Stimulated activated CD8-positive, alpha-beta memory T cell treated with anti-CD3 and anti-CD28 coated beads, Interleukin-4, amount 100 ng/mL, for 1 hour (primary cell): ENCODE measurements at places on chromosomes 7 and 10.

GRCh38 chr7:117665368-117665767 lies 185.5 kb downstream of the CFTR start:
- no peak for DNase-seq

DNA sequence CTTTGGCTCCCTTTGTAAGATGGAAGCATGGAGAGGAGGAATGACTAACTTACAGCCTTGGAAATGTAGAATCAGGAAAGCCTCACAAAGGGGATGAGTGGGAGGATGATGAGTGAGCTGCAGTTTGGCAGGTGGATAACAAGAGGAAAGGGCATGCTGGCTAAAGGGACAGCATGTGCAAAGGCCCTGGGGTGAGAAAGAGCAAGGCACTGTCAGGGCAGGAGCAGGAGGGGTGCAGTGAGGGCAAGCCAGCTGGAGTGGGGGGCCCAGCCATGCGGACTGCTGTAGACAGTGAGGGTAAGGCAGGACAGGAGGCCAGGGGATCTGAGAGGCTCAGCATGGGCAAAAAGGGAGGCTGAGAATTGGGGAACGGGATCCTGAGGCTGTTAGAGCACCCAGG lies 20.5 kb downstream of the TLL2 start:
- DNase-seq = no peak

DNA sequence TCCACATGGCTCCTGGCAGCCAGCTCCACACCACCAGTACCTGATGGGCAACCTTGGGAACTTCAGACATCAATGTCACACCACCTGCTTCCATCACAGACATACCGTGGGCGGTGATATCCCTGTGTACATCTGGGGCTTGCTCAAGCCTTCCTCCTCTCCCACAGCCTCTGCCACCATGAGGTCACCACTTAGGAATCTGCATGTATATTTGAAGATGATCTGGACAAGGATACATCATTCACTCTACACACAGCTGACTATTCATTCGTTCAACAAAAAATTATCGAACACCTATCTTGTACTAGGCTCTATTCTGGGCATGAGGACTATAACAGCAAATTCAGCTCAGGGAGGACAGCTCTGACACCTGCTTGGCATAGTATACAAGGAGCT lies 6.8 kb downstream of the DLG5 start:
- DNase-seq = no peak

DNA sequence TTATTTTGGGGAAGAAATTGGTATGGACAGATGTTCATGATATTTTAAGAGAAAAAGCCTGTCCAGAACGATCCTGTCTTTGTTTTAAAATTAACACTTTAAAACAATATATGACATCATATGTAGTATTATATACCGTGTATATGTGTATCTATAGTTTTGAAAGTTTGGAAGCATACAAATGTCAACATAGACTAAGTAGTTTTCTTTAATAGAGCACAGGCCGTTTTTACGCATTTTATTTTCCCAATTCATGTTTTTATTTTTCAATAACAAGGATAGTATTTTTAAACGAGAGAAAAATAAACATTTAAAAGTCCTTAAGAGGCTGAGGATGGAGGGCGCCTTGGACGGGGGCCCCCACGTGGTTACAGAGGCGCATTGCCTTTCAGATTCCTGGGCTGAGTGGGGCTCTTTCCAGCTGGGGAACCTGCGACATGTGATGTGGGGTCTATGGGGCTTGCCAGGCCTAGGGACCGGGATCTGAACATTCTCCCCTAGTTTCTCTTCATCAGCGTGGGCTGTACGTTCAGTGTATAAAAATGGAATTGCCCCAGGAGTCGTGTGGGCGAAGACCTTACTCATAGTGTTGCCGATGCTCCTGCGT lies 127.8 kb upstream of the ZNF746 start:
- DNase-seq = peak; percentile 19

- no peak for DNase-seq
Measured at GRCh38 chr10:133420579-133420978, 3.8 kb downstream of the SPRN start.

DNA sequence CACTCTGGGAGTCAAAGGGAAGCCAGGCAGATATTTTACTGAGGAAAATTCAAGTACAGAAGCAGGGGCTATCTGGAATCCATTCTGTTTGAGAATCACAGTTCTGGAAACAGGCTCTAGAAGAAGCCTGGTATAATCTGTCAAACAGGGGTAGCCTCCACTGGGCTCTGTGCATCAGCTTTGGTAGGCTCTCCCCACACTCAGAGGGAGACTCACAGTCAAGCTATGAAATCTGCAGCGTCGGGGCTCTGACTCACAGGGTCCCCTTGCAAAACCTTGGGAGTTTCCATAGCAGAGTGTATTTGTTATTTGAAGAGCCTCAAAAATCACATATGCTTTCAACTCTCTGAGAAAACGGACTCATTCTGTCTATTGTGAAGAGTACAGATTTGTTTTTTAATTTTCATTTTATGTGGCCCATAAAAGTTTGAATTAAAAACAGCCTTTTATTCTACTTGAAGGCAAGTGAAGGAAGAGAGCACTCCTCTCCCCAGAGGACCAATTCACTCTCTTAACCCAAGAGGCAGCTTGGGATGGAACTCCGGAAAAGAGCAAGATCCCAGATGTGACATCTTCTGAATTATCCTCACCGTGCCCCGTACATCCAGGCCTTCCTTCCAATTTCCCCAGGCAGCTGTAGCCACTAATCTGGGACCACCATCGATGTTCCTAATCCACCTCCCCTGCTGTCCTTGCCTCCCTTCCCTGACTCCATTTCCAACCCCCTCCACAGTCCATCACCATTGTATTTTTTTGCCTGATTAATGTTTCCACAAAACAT lies 590.9 kb upstream of the MGMT start:
- DNase-seq = no peak

- no peak for DNase-seq
Measured at GRCh38 chr7:29806208-29806994, at the start of gene WIPF3. WIPF3 (plus strand) TSS chr7:29806508; CDS start chr7:29834725, 28,217 bp downstream.

DNA sequence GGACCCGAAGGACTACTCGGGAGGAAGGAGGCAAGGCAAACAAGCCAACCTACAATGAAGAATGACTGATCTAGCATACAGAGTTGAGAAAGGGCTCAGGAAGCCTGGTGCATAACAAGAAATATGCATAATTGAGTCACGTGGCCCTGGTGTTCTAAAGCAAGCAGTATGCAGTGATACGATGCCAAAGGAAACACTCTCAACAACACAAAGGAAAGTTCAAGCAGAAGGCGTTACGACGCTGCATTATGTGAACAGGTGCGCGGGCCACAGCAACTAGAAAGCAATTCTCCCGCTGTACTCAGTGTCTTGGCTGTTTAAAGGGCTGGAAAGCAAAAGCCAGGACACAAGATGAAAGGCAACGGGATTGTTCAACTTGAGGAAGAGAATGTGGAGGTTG lies 100.8 kb downstream of the PRTFDC1 start:
- no peak for DNase-seq

- no peak for DNase-seq
Measured at GRCh38 chr7:85061456-85061855, 125.4 kb downstream of the SEMA3D start.

DNA sequence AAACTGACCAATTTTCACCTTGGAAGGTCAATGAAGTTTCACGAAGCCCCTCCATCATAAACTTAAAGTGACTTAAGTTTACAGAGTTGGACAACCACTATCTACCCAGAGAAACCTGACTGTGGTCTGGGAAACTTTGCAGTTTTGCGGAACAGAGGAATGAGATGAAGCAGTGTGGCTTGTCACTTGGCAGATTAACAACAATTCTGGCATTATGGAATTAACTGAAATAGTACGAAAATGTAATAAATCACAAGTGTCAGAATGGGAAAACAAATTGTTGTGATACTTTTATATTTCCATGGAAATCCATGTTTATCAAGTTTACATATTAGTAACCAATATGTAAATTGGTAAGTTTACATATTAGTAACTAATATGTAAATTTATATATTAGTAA lies 4.9 kb downstream of the KMT2C start:
- DNase-seq = no peak

- no peak for DNase-seq
Measured at GRCh38 chr7:46352004-46352954, 431.2 kb upstream of the IGFBP3 start.

DNA sequence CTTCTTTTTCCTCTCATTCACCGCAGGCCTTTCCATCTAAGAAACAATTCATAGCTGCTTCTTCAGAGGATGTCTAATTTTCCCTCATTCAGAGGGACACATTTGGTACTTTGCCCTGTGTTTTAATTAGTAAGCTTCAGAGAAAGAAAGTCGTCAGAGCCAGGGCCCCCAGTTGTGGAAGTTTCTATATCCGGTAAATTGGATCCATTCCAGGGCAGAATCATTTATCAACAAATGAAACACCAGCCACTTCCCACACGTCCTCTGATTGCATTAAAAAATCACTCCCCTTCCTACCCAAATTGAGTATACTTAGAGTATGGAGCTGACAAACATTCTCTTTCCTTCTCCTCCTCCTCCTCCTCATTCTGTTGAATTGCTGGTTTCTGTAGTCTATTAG lies 205.8 kb upstream of the HDAC9 start:
- no peak for DNase-seq

DNA sequence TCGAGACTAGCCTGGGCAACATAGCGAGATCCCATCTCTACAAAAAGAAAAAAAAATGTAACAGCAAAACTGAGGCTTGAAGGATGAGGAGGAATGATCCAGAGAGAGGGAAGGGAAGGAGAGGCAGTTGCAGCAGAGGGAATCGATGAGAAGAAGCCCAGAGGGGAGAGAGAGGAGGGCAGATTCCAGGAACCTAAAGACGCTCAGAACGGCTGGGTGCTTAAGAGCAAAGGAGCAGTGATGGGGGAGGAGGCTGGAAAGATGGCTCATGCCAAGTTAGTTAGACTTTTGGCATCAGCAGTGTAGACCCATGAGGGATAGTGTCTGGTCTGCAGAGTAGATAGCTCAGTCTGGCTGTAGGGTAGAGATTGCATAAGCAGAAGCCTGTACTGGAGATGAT lies 10.3 kb upstream of the MUC17 start:
- no peak for DNase-seq

- DNase-seq = no peak
Measured at GRCh38 chr7:75650062-75650461, 88.7 kb downstream of the HIP1 start.

DNA sequence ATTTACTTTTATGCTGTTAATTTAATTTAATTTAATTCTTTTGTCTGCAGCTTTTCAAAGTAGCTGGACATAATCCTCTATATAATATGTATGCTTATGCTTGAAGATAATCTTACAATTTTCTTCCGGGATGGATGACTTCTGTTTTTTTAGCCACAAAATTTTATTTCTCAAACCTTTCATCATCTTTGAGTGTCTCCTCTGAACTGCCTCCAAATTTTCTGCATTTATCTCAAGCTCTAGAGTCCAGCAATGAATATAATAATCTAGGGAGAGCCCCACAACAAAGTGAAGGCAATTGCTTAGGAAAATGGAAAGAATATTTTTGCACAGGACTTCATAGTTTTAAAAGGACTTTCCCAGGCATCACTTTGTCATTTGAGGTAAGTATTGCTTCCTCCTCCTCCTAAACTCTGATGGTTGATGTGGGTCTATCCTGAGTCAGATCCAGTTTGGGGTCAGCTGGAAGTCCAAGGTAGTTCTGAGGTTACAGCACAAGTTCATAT lies 53.7 kb upstream of the FAM3C start:
- DNase-seq = no peak

DNA sequence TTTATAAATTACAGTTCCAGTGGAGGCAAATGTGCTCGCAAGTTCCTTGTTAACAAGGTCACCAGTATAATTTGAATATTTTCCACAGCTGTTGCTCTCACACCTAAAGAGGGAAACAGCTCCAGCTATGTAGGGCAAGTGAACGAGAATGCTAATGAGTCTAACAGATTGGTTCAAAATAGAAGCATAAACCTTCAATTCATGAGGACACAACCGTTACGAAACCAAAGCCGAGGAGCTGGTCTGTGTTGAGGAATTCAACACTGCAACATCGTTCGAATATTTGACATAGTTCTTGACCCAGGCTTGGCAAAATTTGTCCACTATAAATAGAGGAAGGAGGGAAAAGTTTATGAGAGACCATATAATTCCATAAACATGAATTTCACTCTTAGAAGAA lies 161.3 kb downstream of the KLF6 start:
- no peak for DNase-seq

DNA sequence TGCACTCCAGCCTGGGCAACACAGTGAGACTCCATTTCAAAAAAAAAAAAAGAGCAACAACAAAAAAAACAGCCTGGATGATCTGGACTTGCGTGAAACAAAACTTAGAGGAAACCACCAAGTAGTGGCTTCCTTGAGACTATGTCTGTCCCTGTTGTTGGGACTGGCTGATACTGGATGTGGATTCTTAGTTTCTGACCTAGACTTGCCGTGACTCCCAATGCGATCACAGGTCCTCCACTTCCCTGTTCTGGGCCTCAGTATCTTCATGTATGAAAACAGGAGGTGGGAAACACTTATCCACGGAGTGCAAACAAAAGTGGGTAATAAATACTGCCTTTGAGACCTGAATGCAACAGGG lies 125.7 kb downstream of the PRPF18 start:
- no peak for DNase-seq
